Neural progenitor cell (in vitro differentiated cells): ENCODE measurements at places on chromosomes 5 and 9. TPM values are rescaled to one million over a fixed set of nuclear protein-coding genes. Genes with fewer than 3 reads are reported as not detected.

DNA sequence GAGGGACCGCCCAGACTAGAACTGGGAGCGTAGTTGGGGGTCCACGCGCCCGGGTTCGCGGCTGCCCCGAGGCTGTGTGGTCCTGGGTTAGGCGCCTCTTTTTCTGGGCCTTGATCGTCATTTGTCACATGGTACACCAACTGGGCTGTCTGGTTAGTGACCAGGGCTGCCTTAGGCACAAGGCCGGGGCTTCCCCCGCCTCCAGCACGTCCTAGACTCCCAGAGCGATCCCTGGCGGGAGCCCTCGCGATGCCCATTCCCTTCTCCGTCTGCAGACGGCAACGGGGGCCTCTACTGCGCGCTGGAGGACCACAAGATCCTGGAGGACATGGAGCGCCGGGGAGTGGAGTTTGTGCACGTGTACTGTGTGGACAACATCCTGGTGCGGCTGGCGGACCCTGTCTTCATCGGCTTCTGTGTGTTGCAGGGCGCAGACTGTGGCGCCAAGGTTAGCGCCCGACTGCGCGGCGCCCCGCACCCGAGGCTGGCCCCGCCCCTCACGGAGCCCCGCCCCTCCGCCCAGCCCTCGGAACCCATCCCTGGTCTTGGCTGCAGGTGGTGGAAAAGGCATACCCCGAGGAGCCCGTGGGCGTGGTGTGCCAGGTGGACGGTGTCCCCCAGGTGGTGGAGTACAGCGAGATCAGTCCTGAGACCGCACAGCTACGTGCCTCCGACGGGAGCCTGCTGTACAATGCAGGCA is 1.5 kb downstream of the UAP1L1 start:
- peak; percentile 55 for DNase-seq

GRCh38 chr5:104650313-104651055 is 1087.9 kb upstream of the NUDT12 start:
- no peak for DNase-seq

DNA sequence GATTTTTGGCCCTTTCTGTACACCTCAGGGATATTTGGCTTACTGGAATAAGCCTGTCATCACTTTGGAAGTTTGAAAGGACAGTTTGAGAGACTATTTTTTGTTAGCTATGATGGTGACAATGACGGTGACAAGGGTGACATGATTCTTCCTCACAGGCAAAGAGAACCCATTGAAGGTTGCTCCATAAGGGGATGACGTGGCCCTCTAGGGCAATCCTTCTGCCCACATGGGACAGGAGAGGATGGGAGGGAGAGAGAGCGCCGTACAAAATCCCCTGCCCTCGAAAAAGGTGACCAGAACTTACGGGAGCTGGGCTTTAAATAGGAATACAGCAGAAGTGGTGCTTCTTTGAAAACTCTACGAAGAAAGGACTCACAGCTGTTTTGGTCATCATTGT is 22.6 kb downstream of the HRH2 start:
- no peak for DNase-seq

- no peak for DNase-seq
Measured at GRCh38 chr9:117548556-117548955, 133.7 kb upstream of the ASTN2 start.

DNA sequence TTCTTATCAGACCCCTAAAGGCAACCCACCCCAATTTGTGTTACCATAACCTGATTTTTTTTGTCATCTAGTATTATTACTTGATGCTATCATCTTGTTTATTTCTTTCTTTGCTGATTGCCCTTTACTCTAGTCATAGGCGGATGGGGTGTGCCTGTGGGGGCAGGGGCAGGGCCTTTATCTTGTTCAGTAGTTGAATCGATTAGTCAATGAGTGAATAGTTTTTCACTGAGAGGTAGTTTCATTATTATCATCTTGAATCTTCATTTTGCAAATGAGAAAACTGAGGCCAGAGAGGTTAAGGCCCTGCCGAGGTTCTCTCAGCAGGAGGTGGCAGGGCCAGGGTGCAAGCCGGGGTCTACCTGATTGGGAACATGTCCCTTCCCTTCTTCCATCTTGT is 9.4 kb upstream of the GM2A start:
- DNase-seq: no peak

DNA sequence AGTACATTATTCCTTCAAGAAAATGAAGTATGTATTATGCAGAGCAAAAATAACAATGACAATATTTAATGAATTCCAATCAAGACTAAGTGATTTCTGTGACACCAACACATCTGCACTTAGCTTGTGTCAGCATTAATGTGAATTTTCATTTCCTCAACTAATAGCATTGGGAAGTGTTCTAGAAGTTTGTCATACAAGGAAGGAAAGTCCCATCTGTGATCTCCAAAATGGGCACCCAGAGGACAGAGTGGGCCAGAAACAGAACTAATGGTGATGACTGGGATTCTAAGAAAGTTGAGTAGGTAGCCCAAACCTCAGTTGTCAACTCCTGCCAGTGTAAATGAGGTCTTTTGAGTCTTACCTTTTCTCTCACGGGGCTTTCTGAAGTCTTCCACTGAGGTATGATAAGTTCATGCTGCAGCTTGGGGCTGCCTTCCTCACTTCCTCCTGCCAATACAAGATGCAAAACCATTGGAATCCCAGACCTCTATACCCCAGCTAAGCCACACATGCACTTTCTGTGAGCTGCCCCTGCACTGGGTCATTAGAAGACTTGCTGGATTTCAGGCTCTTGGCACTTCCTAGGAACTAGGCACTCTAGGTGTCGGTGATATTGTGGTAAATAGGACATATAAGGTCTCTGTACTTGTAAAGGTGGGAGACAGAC is 4.9 kb downstream of the ADAM19 start:
- no peak for DNase-seq

DNA sequence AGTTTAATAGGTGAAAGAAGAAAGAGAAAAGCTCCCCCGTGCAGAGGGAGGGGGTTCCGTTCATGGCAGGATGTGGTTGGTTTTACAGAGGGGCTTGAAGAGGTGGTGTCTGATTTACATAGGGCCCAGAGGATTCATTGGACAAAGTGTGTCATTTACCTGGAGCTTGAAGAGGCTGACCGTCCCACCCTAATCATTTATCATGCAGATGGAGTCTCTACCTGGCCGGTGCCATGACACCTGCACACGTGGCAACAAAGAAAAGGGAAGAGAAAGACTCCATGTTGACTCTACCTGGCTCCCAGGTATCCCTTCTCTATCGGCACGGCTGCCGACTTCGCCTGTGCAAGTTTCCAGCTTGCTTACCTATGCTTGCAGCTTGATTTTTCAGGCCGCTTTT is 35.3 kb upstream of the PRRC2B start:
- no peak for DNase-seq

DNA sequence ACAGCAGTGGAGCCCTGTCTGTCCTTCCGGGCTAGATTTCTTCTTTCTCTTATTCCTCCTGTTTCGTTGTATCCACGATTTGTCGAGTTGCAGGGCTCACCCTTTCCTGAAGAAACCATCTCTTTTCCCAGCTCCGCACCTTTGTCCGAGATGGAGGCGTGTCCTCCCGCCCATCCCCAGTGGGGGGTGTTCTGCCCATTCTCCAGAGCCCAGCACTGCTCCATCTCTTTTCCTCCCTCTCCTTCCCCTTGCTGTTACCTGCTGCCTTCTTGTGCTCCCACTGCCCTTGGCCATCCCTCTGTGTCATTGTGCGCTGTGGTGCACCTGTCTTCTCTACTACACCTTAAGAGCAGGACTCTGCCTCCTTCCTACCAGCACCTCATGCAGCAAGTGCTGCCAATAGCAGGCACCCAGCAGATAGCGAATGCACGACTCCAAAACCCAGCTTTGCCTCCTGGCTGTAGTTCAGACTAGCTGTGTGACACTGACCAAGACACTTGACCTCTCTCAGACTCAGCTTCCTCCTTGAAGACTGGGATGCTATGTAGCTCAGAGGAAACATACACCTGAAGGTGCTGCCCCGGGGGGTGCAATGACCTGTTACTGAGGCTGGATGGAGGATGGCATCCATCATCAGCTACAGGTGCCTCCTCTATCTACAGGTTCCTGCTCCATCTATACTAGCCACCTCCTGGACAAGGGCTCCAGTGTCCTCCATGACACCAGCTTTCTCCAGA is 8.9 kb downstream of the OR13J1 start:
- DNase-seq: no peak

DNA sequence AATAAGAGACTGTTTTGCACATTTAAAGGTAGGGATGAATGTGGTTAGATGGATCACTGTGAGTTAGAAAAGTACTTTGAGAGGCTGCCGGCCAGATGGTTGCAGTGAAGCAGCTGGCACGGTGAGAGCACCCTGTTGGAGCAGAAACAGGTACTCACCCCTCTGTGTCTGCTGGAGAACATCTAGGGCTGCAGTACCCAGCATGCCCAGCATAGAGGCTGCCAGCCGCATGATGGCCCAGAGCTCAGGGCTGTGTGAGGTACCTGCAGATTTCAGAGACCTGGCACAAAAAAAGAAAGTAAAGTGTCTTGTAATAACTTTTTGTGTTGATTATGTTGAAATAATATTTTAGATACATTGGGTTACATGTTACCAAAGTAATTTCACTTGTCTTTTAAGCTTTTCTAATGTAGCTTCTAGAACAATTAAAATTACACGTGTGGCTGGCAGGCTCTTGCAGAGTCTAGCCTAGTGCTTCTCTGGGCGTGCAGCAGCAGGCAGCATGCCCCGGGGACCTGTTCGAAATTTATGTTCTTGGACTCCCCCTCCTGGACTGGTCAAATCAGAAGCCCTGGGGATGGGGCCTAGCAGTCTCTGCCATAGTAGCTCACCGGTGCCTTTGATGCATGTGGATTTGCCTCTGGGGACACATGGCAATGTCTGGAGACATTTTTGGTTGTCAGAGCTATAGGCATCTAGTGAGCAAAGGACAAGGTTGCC is 11.1 kb downstream of the WDR5 start:
- no peak for DNase-seq

DNA sequence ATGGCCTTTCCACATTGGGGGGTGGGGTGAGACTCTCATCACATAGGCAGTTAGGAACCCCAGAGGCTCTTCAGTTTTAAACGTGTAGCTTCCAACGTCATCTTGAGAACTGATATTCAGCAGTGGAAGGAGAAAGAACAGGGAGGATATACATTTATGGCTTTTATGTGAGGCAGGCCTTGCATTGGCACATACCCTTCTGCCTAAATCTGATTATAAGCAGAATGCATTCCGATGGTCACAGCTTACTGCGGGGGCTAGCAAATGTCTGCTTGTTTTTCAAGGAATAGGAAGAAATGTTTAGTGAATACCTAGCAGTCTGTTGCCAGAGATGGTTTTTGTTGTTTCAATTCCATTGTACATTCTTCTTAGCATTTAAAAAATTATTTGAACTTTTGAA is 98.9 kb upstream of the DHFR start:
- no peak for DNase-seq

- DNase-seq: no peak
Measured at GRCh38 chr5:100493996-100494395, 41.2 kb upstream of the FAM174A start.

DNA sequence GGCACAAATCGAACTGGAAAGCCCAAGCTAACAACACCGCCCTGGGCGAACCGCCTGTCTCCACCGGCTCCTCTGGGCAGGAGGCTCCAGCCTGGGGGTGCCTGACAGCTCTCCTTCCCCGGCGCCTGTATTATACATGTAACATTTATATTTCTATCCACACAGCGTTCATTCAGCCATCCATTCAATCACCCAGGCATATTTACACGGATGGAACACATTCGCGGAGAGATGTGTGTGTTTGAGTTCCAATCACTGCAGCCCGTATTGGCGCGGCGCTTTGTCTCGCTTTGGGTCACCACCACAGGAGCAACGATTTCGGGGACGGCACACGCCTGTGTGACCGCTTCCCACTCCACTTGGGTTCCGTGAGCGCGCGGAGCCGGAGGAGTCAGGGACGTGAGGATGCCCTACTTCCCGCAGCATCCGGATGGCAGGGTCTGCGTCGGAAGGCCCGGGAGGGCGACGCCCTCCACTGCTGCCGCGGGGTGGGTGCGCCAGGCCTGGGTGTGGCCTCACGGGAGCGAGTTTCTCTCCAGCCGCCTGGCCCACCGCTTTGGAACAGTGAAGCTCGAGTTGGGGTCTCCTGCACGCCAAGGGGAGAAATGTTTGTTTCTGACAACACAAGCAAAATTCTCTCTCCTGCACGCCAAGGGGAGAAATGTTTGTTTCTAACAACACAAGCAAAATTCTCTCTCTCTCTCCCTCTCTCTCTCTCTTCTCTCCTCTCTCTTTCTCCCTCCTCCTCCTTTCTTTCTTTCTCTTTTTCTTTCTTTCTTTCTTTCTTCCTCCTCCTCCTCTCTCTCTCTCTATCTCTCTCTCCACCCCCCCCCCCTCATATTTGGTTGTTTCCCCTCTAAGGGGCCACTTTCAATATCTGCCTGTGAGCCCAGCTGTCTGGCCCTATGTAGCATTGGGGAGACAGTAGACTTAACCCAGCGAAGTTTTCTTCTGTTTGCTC is 1.1 kb upstream of the SV2C start:
- DNase-seq: peak; percentile 45

DNA sequence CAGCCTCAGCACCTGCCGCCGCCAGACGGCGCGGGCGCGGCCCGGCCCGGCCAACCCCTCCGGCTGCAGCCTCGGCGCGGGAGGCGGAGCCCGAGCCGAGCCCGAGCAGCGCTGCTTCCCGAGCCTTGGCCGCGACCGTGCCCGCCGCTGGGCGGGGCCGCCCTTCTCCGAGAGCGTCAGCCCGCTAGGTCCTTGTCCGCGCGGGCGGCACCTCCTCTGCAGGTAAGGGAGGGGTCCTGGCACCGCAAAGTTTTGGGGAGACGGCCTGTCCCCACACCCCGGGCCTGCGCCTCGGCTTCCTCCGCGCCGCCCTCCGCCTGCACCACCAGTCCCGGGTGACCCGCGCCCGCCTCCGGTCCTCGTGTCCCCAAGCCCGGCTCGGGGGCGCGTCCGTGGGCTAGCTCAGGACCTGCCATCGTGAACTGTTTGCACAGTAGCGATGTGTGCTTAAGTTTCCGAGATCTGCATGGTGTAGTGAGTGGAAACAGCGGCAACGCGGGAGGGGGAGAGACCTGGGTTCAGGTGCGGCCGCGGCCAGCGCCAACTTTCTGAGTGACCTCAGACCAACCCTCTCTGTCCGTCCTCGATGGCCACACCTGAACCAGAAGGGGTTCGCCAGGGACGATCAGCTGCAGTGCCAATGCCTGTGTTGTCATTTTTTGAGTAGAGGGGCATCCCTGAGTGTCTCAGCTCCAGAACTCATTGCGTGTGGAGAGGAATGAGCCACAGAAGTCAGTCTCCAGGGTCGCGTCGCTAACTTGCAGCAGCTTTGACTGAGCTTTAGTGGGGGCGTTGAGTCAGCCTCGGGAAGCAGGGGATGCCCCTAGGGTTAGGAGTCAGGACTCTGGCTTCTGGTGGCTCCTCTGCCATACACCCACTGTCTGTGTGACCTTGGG is at the start of gene FRMPD1:
Gene FRMPD1, plus strand, starts transcription at position 82 of the 896 bp plus-strand sequence. CDS start 41,688 bp downstream, outside the sequence.
- peak; percentile 92 for DNase-seq

CDO1 gene
- 18.4 and 21.9 TPM in 2 replicates for total RNA-seq

SOWAHA gene
- total RNA-seq: 0.03 TPM in 1 of 2 replicates, not detected in the other

PCDHGA11 gene
- total RNA-seq: 9.5 and 13.3 TPM in 2 replicates

DDX4 gene
- total RNA-seq: 0.09 TPM in 1 of 2 replicates, not detected in the other

HSPB3 gene
- not detected in 2 replicates for total RNA-seq

RORB gene
- 2.5 and 4.2 TPM in 2 replicates for total RNA-seq

PAEP gene
- not detected in 2 replicates for total RNA-seq

NOXA1 gene
- total RNA-seq: 0.39 and 0.65 TPM in 2 replicates

MOB3B gene
- 14.0 and 15.3 TPM in 2 replicates for total RNA-seq

RANBP3L gene
- not detected in 2 replicates for total RNA-seq

HAVCR1 gene
- total RNA-seq: not detected in 2 replicates

TBC1D2 gene
- 0.41 and 1.3 TPM in 2 replicates for total RNA-seq

UAP1L1 gene
- total RNA-seq: 0.12 and 0.51 TPM in 2 replicates

ACOT12 gene
- total RNA-seq: 1.2 TPM in 1 of 2 replicates, not detected in the other
